ENCODE measurements at places on chromosomes 11 and 22.
A peak's percentile ranks its signal among the peaks of the same experiment; 100 is the strongest.

DNA sequence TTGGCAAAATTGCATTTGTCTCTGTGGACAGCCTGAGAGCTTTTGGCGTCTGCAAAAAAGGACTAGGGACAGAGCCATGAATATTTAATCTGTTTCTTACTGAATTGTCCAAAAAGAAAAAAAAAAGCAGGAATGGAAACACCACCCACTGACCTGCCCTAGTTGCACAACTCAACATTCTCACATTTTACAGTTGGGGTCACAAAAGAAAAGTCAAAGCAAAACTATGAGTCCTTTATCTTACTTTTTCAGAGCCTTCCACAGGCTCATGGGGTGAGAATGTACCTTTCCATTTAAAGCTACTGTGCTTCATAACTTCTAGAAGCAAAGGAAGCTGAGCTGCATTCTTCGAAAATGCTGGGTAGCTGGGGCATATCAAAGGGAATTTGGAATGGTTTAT is 225.7 kb downstream of the FAM76B start:
- DNase-seq: no peak

DNA sequence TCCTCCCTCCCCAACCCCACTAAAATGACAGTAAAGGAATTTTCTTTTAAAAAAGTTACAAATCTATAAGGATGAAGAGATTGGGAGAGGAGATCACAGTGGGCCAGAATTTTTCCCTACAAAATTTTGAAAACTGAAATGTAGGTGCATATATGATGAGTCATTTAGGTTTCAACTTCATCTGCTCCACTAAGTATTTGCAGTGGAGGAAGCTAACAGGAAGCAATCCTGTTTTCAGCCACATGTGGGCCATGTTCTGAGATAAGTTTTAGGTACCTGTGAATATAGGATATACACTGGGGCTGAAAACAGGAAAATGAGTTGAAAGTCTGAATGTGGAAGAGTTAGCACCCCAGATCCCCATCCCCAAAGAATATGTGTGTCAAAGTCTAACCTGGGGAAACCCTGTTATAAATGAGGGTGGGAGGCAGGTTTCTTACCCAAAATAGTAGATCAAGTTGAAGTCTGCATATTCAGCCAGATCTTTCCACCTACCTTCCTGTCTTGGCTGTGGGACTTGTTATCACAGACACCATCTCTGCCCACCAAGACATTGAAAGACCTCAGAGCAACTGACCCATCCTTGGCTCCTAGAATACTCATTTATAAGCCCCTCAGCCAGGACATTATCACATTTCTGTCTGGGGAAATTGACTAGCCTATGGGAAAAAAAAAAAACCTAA is 87.3 kb downstream of the PACS1 start:
- no peak for DNase-seq

- no peak for DNase-seq
These were observed 8.2 kb upstream of the HSPA8 start for GRCh38 chr11:123069908-123070821.

DNA sequence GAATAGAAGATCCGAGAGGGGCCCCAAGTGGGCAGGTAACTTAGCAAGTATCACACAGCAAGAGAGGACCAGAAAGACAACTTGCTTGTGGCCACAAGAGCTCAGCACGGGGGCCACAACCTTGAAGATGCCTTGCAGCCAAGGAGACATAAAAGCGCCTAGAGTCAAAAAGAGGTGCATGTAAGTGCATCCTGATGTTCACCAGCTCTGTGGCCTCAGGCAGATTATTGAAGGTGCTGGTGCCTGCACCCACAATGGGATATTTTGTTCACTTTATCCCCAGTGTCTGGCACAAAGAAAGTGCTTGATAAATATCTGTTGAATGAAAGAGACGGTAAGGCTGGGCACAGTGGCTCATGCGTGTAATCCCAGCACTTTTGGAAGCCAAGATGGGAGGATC is 106.0 kb upstream of the ASPHD2 start:
- DNase-seq: no peak

DNA sequence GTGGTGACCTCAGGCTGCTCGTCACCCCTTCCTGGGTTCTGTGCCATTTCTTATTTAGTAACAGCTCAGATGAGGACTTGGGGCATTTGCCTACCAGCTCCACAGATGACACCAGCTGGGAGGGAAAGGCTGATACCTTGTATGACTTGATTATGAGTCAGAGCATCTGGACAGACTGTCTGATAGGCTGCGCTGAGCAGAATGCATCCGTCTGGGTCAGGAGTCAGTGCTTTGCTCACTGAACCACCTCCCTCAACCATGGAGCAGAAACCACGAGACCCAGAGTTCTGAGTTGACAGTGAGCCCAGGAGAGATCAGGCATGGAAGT is 6.8 kb downstream of the ST14 start:
- DNase-seq: no peak

DNA sequence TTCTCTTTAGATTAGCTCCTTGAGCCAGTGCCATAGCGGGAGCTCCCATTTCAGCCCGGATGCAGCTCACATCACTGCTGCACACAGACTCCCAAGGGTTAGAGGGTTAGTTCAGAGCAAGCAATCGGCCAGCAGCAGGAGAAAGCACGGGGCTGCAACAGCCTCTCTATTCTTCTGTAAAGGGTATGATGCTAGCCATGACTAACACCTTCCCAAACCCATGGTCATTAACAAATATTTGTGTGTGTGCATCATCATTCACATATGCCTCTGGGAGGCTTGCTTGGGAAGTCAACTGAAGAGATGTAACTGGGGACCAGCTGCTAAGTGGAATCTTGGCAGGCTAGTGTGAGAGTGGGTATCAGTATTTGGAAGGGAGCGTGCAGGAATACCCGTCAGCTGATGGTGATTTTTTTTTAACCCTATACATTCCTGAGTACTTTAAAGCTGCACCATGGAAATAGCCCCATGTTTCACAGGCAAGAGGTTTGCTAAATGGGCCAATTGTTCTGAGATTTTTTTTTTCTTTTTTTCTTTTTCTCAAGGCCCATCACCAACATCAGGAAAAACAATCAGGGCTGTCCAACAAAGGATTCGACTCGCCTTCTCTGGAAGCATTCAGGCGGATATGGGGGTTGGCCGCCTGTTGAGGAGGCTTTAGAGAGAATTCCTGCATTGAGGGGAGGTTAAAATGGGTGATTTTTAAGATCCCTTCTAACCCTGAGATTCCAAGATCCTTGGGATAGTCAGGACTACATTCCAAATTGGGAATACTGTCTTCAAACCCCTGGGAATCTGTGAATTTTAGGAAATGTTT is 33.2 kb upstream of the CCDC89 start:
- no peak for DNase-seq

- DNase-seq: no peak
These were observed 33.1 kb downstream of the TPBGL start for GRCh38 chr11:75273411-75274391.

DNA sequence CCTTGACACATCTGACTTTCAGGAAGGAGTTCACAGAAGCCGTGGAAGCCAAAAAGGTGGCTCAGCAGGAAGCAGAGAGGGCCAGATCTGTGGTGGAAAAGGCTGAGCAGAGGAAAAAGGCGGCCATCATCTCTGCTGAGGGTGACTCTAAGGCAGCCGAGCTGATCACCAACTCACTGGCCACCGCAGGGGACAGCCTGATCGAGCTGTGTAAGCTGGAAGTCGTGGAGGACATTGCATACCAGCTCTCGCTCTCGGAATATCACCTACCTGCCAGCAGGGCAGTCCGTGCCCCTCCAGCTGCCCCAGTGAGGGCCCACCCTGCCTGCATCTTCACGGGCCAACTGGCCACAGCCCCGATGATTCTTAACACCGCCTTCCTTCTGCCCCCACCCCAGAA is 53.7 kb downstream of the HSD17B12 start:
- no peak for DNase-seq

DNA sequence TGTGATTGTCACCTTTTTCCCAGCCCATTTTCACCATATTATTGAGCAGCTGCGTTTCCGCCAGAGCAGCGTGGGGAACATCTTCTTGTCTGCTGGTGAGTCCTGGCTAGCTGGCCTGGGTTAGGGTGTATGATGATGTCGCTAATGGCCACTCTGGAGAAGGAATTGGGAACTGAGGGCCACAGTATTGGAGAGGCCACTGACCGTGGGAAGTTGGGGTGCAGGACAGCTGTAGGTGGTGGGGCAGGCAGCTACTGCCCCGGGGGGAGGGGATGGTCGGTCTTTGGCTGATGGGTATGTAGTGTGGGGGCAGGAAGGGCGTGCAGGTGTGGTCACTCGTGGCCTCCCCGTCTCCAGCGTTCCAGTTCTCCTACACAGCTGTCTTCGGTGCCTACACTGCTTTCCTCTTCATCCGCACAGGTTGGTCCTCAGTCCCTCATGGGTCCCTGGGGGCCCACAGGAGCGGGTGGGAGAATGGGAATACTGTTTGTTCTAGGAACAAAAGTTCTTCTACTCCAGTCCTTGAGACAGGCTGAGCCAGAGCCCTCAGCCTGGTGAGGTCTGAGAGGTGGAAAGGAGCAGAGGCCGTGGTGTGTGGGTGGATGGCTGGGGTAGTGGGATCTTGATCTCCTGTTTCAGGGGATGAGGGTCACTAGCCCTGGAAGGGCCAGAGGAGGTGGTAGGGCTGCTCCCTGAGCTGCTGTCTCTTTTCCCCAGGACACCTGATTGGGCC is 2.1 kb downstream of the RCE1 start:
- no peak for DNase-seq

DNA sequence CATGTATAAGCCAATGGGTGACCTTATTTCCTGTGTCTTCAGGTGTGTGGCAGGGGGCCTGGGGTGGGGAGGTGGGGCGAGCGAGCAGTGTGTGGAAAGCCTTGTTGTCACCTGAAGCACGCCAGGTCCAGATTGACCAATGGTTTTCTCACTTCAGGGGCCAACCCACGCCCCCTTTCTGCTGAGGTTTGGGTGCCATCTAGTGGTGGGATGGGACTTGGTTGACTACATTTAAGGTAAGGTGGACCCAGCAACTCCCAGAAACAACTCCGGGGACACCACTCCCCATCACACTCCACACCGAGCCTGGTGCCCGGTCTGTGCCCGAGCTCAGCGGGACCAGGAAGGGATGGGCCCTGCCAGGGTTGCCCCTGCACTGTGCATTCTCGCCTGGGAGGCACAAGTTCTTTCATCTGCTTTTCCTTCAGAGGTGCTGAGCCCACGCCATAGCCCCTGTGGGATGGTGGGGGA is 40.0 kb downstream of the TPCN2 start:
- peak; percentile 33 for DNase-seq

GRCh38 chr11:5486421-5486820 is 2.1 kb upstream of the OR52D1 start:
- DNase-seq: no peak
